ENCODE measurements at places on chromosomes 5 and 9.

- no peak for DNase-seq
Observed at GRCh38 chr9:92711844-92712243, 41.9 kb upstream of the IPPK start.

DNA sequence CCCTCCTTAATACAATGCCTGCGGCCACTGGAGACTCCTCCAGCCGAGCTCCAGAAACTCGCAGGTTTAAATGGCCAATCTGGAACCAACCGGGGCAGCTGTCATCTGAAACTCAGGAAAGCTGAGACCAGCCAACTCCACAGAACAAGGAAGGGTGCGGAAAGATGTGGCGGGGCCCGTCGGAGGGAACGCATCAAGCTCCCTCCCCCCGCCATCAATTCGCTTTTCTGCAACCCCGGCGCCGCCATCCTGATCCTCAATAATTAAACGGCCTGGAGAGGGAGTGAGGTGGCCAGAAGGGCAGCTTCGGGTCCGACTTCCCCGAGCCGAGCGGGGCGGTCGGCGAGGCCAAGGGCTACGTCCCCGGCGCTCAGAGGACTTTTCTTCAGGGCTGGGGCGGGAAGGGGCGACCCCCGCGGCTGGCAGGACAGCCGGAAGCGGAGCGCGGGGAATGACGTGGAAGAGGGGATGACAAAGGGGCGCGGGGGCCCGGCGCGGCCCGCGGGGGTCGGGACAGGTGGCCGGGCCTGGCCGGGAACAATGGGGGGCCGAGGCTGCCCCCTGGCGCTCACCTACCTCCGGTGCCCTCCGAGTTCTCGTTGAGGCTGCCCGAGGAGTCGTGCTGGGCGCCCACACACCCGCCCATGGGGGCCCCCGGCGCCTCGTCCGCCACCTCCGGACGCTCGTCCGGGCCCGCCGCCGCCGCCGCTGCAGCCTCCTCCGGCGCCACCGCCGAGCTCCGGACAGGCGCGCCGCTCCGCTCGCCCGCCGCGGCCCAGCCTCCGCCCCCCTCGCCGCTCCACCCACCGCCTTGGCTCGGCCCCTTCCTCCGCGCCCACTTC lies at the start of gene UBTD2:
Gene UBTD2 (minus strand): TSS at position 745 of the 842 bp plus-strand sequence. CDS start 99 bp downstream, at position 646.
- peak; percentile 75 for DNase-seq

DNA sequence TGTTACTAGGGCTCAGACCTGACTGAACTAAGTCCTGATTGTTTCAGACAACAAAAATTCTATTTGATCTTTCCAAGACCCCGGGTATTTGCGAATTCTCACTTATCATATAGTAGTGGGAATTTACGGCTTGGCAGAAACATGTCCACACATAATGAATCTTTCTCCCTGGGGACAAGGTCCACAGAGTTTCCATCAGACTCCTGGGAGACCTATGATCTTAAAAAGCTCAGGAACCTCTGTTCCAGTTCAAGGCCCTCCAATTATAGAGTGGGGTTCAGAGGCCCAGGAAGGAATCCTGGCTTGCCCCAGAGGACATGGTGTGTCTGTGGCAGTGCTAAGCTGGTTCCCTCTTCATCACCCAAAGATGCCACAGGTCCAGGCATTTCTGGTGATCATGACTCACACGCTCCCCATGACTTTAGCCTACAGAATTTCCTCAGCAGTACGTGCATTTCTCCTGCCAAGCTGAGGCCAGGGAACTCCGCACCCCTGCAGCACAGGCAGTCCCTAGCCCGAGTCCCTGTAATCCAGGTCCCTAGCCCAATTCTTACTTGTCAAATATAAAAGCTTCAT lies 12.6 kb downstream of the RAPGEF1 start:
- no peak for DNase-seq

GRCh38 chr5:138722544-138723177 lies 30.6 kb upstream of the CTNNA1 start:
- no peak for DNase-seq

DNA sequence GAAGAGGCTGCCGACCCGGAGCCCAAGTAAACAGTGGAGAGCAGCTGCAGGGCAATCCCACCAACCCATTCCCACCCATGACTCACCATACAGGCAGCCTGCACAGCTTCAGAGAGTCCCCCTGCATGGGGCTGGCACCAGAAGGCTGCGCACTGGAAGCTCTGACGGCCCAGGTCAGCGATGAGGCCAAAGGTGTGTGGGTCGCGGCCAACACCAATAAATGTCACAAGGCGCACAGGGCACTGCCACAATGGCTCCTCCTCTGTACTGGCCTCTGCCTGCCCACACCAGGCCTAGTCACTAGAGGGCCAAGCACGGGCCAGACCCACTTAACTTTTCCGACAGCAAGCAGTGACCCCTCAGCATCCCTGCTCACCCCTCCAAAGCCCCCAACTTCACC lies 3.0 kb upstream of the SRA1 start:
- no peak for DNase-seq

DNA sequence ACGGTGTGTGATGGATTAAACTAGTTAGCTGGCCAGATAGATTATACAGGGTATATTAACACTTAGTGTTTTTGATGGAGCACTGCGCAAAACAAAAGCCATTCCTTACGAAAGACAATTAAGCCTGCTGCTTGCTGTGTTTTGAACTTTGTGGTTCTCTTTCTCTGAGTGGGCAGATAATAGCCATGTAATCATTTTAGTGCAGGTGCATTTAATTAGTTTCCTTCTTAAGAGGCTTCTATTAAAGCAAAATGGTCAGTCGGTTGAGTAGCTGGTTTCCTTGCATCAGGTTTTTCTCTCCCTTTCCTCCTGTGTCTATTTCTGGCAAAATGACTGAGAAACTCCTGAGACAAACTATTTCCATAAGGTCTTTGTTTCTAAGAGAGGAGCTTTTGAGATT lies 512.5 kb downstream of the DMAC1 start:
- no peak for DNase-seq

- no peak for DNase-seq
Observed at GRCh38 chr5:31832966-31833365, 194.0 kb downstream of the PDZD2 start.

GRCh38 chr9:133117271-133118178 lies 3.5 kb downstream of the RALGDS start:
- DNase-seq, result no peak

DNA sequence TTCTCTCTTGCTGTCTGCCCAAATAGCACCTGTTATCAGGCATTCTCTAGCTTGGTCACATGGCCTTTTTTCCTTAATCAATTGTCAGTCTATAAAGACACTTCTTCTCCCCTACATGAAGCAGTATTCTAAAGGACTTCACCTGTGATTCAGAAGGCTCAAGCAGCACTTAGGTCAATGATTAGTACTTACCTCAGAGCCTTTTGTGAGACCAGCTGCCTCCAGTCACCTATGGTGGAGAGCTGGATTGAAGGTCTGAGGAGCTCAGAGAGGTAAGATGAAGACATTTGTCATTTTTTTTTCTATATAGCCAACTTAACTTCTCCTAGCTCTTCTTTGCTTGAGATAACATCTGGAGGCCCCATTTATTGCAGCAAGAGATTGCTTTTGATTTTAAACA lies 278.3 kb upstream of the PCSK5 start:
- no peak for DNase-seq

GRCh38 chr9:99023831-99024230 lies 80.1 kb downstream of the COL15A1 start:
- DNase-seq, result no peak

GRCh38 chr5:54615381-54615780 lies 97.8 kb downstream of the SNX18 start:
- DNase-seq, result no peak

DNA sequence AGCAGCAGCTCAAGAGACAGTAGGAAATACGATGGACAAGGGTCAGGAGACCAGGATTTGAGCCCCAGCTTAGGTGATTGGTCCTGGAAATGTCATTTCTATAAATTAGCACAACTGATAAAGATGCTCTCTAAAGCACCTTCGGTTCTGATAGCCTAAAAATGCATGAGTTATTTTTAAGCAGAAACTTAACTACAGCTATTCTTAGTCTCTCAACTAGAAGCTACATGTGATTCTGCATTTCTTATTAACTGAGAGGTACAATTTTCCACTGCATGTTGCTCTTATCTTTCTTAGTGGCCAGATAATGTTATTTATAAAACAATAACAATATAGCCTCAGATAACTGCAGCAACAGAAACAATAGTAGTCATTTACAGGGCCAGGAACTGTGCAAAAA lies 136.4 kb downstream of the GRIA1 start:
- DNase-seq, result no peak

GRCh38 chr9:106921341-106921899 lies 58.5 kb downstream of the ZNF462 start:
- peak; percentile 3 for DNase-seq

DNA sequence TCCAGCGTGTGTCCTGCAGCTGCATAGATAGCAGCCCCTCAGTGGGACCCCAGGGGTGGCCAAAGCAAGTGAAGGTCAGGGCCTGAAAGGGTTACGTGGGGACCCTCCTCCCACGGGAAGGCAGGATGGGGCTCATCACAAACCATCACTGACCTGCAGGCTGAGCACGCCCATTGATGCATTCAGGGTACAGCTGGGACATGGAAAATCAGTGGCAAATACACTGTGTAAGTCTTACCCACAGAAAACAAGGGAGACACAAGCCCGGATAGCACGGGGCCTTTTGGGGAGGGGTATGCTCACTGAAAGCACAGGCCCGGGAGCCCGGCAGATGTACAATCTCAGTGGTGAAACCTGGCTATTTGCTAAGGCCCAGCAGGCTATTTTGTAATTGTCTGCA lies 49.1 kb downstream of the SEMA4D start:
- DNase-seq, result no peak

- DNase-seq, result no peak
Observed at GRCh38 chr9:91933556-91934352, 16.3 kb downstream of the ROR2 start.

GRCh38 chr9:20569525-20569924 lies 52.8 kb downstream of the MLLT3 start:
- DNase-seq, result no peak

GRCh38 chr5:34606101-34606500 lies 50.0 kb upstream of the RAI14 start:
- DNase-seq, result no peak

DNA sequence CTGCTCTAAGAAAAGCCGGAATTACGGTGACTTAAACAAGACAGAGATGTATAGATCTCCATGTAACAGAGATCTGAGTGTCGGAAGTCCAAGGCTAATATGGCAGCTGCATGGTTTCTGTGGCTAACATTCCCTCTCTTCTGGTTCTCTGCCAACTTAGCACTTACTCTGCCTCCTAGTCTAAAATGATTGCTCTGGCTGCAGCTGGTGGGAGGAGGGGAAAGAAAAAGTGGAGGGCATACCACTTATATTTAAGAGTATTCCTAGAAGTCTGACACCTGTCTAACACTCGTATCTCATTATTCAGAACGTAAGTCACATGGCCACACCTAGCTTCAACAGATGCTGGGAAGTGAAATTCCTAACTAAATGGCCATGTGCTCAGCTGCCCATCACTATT lies 551.5 kb upstream of the TLE4 start:
- DNase-seq, result no peak

- no peak for DNase-seq
Observed at GRCh38 chr5:116078199-116078598, 6.6 kb upstream of the COMMD10 start.

- peak; percentile 62 for DNase-seq
Observed at GRCh38 chr9:20640331-20641187, 18.3 kb upstream of the MLLT3 start.

- no peak for DNase-seq
Observed at GRCh38 chr5:140227046-140227445, 52.1 kb downstream of the CYSTM1 start.

DNA sequence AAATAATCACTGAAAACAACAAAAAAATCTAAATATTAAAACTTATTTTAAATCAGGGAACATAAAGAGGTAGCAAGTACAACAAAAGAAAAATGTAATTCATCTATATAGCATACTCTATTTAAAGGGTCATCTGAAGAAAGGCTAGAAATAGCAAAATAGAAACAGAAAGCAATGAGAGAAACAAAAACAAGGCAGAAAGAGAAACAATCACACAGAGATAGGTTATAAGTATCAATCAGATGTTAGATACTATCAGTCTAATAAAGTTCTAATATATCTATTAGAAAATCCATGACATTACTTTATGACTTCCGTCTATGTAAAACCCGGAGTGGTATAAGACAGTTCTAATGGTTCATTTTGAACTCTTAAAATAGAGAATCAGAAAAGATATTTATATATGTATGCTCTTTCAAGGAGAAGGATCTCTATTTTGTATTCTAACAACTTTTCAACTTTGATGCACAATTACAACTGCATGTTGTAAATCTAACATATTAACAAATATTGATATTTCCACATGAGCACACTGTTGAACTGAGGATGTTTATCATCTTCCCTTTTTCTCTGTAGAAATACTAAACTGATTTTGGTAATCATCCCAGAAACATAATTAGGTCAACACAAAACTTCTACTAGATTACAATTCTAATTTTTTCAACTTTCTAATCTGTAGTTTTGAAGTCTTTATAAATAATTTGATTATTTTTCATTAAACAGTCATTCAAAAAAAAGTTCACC lies 15.8 kb downstream of the RICTOR start:
- no peak for DNase-seq

GRCh38 chr5:142998316-142999020 lies 228.3 kb downstream of the ARHGAP26 start:
- DNase-seq, result no peak

DNA sequence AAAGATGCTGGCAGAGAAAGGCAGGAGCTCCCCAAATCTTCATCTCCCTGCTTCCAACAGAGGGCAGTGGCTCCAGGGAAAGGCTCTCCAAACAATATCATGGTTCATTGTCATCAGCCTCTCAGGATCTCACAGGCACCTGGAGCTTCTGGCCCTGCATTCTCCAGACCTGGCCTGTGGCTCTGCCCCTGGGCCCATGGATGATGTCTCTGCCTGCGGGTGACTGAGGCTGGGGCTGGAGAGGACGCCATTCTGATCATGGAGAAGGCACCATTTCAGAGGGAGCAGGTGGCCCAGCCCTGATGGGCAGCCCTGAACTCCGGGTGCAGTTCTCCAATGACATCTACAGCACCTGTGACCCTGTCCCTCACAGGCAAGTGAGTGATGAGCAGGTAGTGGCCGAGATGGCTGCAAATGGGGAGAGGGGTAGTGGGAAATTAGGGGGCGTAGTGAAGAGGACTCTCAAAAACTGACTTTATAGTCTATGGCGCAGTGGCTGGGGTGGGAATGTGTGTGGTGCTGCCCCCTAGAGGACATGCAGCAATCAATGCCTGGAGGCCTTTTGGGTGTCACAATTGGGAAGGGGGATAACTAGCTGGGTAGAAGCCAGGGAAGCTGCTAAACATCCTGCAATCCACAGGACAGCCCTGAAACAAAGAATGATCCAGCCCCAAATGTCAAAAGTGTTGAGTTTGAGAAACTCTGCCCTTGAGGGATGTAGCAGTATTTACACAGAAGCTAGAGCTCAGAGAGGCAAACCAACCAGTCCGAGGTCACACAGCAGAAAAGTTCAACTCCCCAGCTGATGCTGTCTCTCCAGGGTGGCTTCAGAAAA lies 3.2 kb downstream of the SH3PXD2B start:
- peak; percentile 30 for DNase-seq

DNA sequence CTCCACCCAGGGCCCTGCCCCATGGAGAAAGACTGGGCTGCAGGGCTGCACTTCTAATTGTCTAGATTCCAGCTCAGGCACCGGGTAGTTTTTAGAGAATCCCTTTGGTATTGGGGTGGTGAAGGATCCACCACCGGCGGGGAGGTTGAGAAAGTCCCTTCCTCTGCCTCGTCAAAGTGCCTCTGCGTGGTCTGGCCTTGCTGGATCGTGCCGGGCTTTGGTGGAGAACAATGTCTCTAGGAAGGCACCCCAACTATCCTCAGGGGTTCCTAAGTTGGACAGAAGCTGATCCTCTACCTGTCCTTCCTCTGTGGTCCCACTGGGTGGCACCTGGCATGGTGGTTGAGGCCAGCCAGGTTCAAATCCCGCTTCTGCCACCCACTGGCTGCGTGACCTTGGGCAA lies 7.3 kb upstream of the AMBP start:
- no peak for DNase-seq

GRCh38 chr5:115343855-115344254 lies 47.4 kb upstream of the CCDC112 start:
- no peak for DNase-seq

Data from naive thymus-derived CD8-positive, alpha-beta T cell (primary cell).